ENCODE measurements at places on chromosomes 1 and 21. TPM values are rescaled to one million over a fixed set of nuclear protein-coding genes. Genes with fewer than 3 reads are reported as not detected.

GRCh38 chr1:169109561-169110134, 3.2 kb downstream of the ATP1B1 start:
- H3K27me3 ChIP-seq: peaks cover 20% of the 10 kb centered on the region
- H3K27ac ChIP-seq: no peak overlapping the region
- peak overlapping the region; percentile 6 for H3K4me3 ChIP-seq
- no peak for DNase-seq

- no peak overlapping the region for H3K27ac ChIP-seq
- no peak for DNase-seq
- no peaks in the 10 kb centered on the region for H3K4me1 ChIP-seq
- peaks cover 20% of the 10 kb centered on the region for H3K27me3 ChIP-seq
- H3K4me3 ChIP-seq: no peak overlapping the region
Observed at GRCh38 chr1:42085596-42085995, 67.6 kb upstream of the GUCA2B start.

DNA sequence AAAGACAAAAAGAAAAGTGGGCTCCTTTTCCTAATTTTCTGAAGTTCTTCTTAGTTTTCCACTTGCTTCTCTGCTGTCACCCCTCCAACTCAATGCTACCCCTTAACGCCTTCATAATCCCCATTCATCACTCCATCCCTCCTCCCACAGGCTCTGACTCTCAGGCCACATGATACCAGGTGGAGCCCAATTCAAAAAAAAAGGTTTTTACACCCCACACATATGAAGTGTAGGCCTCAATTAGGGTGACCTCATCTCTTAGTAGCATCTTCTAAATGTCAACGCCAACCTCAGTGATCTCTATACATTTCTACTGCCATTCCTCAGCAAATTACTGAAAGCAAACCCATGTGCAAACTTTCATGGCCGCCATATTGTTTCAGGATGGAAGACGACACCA, 6.4 kb downstream of the SSBP3 start:
- no peak overlapping the region for H3K27ac ChIP-seq
- no peak for DNase-seq
- no peaks in the 10 kb centered on the region for H3K27me3 ChIP-seq
- no peak overlapping the region for H3K4me3 ChIP-seq

DNA sequence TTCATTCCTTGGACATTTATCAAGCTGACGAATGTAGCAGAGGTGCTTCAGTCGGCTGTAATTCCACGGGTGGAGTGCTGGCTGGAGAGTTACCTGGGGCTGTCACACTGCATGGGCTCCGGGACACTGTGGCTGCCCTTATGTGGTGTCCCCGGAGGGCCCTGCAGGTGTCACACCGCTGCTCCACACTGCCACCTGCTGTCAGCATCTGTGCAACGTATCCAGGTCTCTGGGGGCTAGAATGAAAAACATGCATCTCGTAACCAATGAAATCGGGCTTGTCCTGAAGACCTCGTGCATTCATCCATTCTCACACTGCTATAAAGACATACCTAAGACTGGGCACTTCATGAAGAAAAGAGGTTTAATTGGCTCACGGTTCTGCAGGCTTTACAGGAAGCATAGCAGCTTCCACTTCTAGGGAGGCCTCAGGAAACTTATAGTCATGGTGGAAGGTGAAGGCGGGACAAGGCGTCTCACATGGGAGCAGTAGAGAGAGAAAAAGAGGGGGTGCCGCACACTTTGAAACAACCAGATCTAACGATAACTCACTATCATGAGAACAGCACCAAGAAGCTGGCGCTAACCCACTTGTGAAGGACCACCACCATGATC, 46.7 kb upstream of the PCBP3 start:
- H3K27ac ChIP-seq: no peak overlapping the region
- H3K36me3 ChIP-seq: peaks cover 2% of the 10 kb centered on the region
- peaks cover 3% of the 10 kb centered on the region for H3K27me3 ChIP-seq
- H3K4me3 ChIP-seq: no peak overlapping the region

- no peak for DNase-seq
- H3K27me3 ChIP-seq: peaks cover 16% of the 10 kb centered on the region
- H3K4me3 ChIP-seq: no peak overlapping the region
- no peaks in the 10 kb centered on the region for H3K4me1 ChIP-seq
- no peak overlapping the region for H3K27ac ChIP-seq
- no peaks in the 10 kb centered on the region for H3K36me3 ChIP-seq
Observed at GRCh38 chr1:111867868-111868440, 112.3 kb downstream of the DDX20 start.

DNA sequence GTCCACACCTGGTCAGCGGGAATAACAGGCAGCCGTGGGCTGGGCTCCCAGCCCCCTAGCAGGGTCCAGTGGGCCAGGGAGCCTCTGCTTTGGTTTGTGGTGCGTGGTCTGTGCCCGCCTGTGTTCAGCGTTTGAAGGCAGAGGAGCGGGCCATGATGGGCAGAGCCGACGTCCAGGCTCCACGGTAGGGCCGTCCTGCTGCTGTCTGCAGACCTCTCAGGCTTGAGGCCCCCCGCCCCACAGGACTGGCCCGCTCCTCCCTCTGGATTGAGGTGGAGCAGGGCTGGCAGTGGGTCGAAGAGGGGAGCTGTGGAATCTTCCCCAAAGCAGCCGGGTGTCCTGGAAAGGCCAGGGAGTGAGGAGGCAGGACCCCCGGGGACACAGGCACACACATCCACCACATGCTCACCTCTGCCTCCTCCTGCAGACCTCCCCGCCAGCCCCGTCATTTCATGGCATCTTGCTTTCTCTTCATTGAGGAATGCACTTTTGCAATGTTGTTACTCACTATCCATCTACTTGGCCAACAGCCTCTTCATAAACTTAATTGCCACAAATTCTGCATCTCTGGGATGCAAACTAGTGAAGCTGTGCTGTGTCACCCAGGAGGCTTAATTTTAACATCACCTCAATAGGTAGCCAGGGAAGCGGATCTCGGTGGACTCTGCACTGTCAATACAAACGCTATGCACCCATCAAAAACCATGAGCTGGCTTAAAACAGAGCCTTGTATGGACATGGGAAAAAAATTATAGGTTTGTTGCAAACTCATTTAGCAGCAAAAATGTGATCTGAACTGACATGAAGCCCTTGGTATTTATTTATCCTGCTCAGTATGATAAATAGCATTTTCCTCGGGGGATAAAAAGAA, 85.9 kb downstream of the PDE9A start:
- H3K27me3 ChIP-seq: peaks cover 2% of the 10 kb centered on the region
- no peak overlapping the region for H3K4me3 ChIP-seq
- no peak overlapping the region for H3K27ac ChIP-seq
- peaks cover 11% of the 10 kb centered on the region for H3K36me3 ChIP-seq

DNA sequence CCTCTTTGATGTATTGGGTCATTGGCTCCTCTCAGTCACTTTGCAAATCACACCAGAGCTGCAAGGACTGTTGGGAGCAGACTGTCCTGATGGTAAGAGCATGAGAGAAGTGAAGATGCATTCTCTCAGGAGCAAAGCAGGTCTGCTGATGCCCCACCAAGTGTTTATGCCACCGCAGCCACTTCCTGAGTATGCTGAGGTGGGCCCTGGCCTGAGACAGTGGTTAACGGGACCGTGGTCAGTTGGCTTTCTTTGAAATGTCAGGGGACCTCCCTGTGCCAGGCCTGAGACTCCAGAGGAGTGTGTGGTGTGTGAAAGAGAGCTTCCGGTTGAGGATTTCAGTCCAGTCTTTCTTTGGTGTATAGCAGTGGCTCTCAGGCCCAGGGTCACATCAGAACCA, 79.4 kb downstream of the SPATA46 start:
- DNase-seq: no peak
- no peaks in the 10 kb centered on the region for H3K36me3 ChIP-seq
- H3K4me3 ChIP-seq: no peak overlapping the region

DNA sequence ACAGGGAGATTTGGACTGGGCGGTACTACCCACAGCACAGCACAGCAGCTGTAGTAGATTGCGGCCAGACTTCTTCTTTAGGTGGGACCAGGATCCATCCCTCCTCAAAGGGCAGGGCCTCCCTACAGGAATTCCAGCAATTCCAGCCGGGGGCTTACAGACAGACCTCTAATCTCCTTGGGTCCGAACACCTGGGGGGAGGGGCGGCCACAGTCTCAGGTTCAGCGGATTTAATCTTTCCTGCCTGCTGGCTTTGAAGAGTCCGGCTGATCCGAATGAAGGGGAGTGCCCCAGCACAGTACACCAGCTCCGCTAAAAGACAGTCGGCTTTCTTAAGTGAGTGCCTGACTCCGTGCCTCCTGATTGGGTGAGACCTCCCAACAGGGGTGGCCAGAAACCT, 1708.5 kb downstream of the BRINP3 start:
- DNase-seq: no peak
- no peak overlapping the region for H3K4me3 ChIP-seq
- no peak overlapping the region for H3K27ac ChIP-seq
- H3K27me3 ChIP-seq: no peaks in the 10 kb centered on the region
- H3K36me3 ChIP-seq: no peaks in the 10 kb centered on the region

Gene COL6A2
- 1.1 TPM for total RNA-seq

GRCh38 chr1:209512821-209513220, 70.7 kb upstream of the CAMK1G start:
- DNase-seq: no peak
- no peaks in the 10 kb centered on the region for H3K36me3 ChIP-seq
- no peak overlapping the region for H3K4me3 ChIP-seq
- H3K27me3 ChIP-seq: peaks cover 5% of the 10 kb centered on the region
- no peak overlapping the region for H3K27ac ChIP-seq

Gene GABRD
- not detected for total RNA-seq

Gene SH3BGR
- 0.88 TPM for total RNA-seq

DNA sequence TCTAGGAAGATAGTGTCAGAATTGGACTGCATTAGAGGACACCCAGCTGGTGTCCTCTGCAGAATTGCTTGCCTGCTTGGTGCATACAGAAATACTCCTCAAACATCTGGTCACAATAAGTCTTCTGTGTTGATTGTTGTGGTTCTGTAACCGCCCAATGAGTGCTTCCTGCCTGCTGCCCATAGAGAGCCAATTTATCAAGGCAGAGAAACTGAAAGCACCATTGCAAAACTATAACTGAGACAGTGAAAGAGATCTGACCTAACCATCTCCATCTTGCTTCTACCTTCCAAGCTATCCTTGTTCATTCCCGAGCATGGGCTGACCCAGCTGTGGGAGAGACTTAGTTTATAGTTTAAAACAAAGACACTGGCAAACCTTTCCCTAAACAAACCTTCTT, 462.4 kb upstream of the RGS18 start:
- H3K27ac ChIP-seq: no peak overlapping the region
- no peaks in the 10 kb centered on the region for H3K36me3 ChIP-seq
- H3K4me1 ChIP-seq: peaks cover 7% of the 10 kb centered on the region
- no peaks in the 10 kb centered on the region for H3K27me3 ChIP-seq
- no peak overlapping the region for H3K4me3 ChIP-seq

Gene SPRR2E
- total RNA-seq: not detected

- H3K27me3 ChIP-seq: peaks cover 2% of the 10 kb centered on the region
- no peak within 1 kb of the TSS for H3K27ac ChIP-seq
- H3K36me3 ChIP-seq: no peaks in the 10 kb centered on the region
- no peak for DNase-seq
- H3K4me1 ChIP-seq: no peaks in the 10 kb centered on the region
- H3K4me3 ChIP-seq: no peak within 1 kb of the TSS
Observed at GRCh38 chr1:162376691-162377090, at the start of gene SPATA46. SPATA46 (minus strand) TSS chr1:162376854; CDS start chr1:162376790, 64 bp downstream.

DNA sequence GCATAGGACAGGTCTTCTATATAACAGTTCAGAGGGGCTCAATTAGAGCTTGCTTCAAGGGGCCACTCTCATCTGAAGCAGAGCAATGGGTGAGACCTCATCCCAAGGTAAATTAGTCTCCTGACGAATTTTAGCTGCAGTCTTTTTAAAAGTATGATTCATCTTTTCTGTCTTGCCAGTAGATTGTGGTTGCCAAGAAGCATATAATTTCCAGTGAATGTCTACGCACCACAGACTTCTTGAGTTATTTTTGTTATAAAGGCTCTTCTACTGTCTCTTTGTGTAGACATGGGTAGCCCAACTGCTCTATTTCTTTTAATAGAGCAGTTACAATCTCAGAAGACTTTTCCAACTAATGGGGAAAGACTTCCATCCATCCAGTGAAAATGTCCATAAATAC, 108.9 kb upstream of the FMN2 start:
- no peaks in the 10 kb centered on the region for H3K27me3 ChIP-seq
- no peak overlapping the region for H3K27ac ChIP-seq
- no peaks in the 10 kb centered on the region for H3K4me1 ChIP-seq
- H3K36me3 ChIP-seq: no peaks in the 10 kb centered on the region
- no peak for DNase-seq
- no peak overlapping the region for H3K4me3 ChIP-seq

Gene CFAP107
- not detected for total RNA-seq

DNA sequence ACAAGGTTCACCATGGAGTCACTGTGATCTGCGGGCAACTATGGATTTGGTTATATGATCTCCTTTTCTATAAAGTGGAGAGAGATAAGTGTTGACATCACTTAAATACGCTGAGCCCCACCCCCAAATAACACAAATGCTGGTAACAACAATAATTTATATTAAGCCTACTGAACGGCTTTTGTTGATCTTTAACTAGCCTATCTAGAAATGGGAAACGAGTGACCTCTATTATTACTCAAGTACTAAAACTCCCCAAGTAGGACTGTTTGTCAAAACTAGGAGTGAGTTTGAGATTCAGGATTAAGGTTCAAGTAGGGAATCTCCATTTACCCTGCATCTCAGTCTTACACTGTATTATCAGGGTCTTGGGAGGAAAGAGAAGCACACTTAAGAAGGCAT, 52.2 kb downstream of the MAP3K7CL start:
- H3K27ac ChIP-seq: no peak overlapping the region
- DNase-seq: no peak
- H3K4me1 ChIP-seq: peaks cover 20% of the 10 kb centered on the region
- H3K4me3 ChIP-seq: no peak overlapping the region

Gene SYTL1
- 136 TPM for total RNA-seq
